ENCODE measurements at places on chromosomes 11 and 22.

- DNase-seq, result peak; percentile 66
Observed at GRCh38 chr22:22770280-22770871, 117.2 kb upstream of the IGLL5 start.

GRCh38 chr11:102384419-102385079 lies 37.5 kb downstream of the BIRC2 start:
- no peak for DNase-seq

- no peak for DNase-seq
Observed at GRCh38 chr22:33044112-33044511, 14.1 kb downstream of the SYN3 start.

DNA sequence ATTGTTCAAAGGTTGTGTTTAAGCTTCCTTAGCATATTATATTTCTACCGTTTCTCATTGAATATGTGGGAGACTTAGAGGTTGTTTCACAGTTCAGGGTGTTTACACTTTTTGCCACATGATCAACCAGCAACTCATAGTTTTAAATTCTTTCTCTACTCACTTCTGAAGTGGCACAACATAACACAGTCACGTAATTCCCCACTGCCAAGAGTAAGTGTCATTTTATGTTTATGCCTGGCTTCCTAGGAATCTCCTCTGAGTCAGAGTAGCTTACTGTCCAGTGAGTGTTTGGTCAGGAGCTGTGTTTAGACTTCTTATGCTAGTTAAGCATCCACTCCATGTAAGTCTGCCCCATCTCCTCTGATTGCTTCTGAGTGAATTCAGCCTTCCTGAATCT lies 520.8 kb upstream of the KIRREL3 start:
- DNase-seq, result no peak

DNA sequence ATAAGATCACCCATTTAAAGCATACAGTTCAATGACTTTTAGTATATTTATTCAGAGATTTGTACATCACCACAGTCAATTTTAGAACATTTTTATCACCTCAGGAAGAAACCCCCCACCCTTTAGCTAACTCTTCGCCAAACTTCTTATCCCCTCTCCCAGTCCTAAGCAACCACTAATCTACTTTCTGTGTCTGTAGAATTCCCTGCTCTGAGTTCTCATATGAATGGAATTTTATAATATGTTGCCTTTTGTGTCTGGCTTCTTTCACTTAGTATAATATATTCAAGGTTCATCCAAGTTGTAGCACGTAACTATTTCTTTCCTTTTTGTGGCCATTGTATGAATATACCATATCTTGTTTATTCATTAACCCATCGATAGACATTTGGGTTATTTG lies 3.6 kb downstream of the ANKRD13D start:
- no peak for DNase-seq

DNA sequence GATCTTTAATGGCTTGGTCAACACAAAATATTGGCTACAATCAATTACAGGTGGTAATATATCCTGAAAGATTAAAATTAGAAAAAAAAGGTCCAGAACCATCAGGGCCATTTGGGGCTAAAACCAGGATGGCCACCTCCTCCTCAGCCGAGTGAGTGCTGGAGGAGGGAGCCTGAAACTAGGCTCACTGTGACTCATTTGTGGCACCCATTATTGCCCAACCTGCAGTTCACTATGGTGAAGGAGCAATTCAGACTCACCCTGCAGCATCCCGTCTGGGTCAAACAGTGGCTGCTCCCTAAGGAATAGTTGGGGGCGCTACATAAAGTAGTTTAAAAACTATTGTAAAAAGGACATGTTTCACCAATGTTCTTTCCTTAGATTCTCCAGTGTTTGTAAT lies 60.7 kb downstream of the GLYATL1 start:
- DNase-seq, result no peak

DNA sequence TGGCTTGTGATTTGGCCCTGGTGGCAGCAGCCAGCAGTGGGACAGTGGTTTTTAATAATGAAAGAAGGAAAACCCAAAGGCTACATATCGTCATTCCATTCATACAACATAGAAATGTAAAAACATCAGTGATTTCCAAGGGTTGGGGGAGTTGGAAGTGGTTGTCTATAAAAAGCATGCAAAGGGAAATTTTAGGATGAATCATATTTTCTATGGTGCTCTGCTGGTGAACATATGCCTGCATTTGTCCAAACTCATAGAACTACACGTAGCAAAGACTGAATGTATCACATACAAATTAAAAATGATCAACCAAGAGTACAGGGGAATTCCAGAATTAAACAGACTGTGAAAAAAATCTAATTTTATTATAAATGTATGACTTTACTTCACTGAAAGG lies 11.1 kb downstream of the OR5B3 start:
- no peak for DNase-seq

- DNase-seq, result no peak
Observed at GRCh38 chr11:114195151-114195550, 101.0 kb upstream of the NNMT start.

- no peak for DNase-seq
Observed at GRCh38 chr11:45755281-45755859, 49.6 kb upstream of the SLC35C1 start.

DNA sequence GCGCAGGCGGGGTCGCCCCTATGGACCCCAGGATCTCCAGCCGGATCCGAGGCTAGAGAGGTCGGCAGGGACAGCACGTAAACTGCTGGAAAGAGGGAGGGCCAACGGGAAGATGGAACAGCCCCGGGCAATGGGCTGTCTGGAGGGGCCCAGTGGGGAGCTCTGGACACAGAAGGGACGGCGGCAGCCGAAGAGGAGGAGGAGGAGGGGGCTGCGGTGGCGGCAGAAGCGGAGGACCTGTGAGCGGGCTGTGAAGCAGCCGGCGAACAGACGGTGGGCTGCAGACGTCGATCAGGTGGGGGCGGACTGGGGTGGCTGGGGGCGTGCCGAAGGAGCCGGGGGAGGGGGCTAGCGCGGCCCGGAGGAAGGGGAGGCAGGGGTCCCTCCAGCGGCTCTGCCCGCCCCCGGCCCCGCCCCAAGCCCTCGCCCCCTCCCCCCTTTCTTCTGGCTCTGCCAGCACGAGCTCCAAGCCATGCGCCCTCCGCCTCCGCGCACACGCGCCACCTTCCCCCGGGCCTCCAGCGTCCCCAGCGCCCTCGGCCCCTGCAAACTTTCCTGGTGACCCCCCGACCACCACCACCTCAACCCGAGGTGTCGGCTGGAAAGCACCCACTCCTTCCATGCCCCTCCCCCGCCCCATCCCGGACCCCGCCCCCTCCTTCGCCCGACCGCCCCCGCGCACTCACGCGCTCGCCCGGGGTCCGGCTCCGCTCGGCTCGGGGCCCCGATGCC lies 432 bp downstream of the TNKS1BP1 start:
- peak; percentile 22 for DNase-seq

GRCh38 chr22:26656891-26657851 lies at the start of gene MIAT:
Gene MIAT, plus strand, starts transcription at chr22:26657588.
- DNase-seq, result peak; percentile 79

GRCh38 chr22:37996079-37996478 lies 11.7 kb upstream of the SOX10 start:
- DNase-seq, result no peak

- DNase-seq, result peak; percentile 72
Observed at GRCh38 chr22:44351685-44352377, 39.1 kb upstream of the SHISAL1 start.

GRCh38 chr11:92738276-92738675 lies 231.2 kb upstream of the MTNR1B start:
- no peak for DNase-seq

DNA sequence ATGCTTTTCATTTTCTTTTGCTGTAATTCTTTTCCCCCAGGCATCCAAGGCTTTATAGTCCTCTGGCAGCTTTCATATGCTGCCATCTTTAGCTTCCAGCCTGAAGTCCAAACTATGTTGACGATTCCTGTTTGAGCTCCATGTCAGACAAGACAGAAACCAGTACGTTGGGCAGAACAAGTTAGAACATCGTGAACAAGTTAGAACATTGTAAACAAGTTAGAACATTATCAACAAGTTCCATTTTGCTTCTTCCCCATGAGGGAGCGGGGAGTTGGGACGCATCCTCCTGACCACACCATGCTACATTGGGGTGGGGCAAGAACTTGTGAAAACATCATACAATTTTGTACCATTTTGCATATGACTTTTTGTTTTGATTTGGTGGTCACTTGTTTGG lies 23.9 kb downstream of the GLB1L2 start:
- DNase-seq, result no peak

- no peak for DNase-seq
Observed at GRCh38 chr11:113555071-113555619, 79.9 kb upstream of the DRD2 start.

DNA sequence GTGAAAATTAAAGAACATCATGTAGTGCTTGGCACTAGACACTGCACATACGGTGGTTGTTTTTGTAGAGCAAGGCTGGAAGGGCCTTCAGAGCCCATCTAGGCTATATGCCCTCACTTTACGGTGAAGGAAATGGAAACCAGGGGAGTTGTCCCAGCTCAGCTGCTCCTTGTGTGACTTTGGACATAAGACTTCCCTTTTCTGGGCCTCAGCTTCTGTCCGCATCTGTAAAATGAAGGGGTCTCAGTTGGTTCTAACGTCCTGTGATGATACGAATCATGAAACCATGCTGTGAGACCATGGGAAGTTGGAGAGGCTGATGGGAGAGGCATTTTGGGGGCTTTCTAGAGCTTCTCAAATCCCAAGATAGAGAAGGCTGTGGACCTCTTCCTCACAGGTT lies 4.7 kb downstream of the KCNE3 start:
- no peak for DNase-seq

GRCh38 chr11:18706330-18707243 lies 8.0 kb downstream of the TMEM86A start:
- DNase-seq, result peak; percentile 53

DNA sequence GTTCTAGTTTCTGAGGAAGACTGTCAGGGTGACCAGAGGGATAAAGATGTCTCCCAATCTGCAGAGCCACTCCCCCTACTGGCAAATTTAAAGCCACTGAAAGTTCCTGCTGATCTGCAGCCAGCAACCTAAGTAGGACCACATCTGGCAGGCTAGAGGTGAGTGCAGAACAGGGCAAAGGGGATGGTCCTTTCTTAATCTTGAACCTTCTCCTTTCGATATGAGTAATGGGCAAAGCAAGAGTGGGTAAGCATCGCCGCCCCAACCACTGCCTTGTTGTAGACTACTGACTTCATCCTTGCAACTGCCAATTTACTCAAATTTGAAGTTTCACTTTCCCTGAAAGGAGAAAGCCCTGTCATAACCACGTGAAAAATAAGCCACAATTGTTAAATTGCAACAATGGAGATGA lies 30.7 kb downstream of the SCUBE2 start:
- peak; percentile 84 for DNase-seq

GRCh38 chr11:75445315-75445953 lies 12.4 kb upstream of the KLHL35 start:
- peak; percentile 79 for DNase-seq

DNA sequence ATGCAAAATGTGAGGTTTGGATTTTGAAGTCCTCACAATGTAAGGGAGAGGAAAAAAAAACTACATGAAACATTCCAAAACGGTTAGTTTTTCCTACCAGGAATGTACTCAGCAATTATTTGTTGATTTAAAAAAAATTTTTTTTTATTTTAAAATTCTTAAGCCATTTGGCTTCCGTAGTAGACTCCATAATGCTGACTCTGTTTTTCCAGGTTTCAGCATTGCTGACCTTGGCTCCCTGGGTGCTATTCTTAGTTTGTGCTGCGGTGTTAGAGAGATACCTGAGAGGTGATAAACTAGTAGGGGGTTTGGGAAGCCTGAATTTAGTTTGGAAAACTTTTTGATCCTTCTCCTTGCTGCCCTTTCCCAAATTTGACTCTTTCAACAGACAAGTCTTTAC lies 10.6 kb downstream of the STT3A start:
- DNase-seq, result no peak

DNA sequence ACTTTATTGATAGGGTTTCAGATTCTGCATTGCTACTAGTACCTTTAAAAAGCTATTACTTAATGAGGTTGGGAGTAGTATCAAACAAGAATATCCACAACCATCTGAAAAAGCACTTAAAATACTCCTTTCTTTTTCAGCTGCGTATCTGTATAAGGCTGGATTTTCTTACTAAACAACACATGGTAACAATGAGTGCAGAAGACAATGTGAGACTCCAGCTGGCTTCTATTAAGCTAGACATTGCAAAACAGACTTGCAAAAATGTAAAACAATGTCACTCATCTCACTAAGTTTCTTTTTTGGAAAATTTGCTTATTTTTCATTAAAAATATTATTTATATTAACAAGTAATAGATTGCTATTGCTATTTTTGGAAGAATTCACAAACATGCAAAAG lies 132.6 kb downstream of the WNT11 start:
- no peak for DNase-seq

- DNase-seq, result no peak
Observed at GRCh38 chr11:134139303-134139872, 70.5 kb downstream of the JAM3 start.

DNA sequence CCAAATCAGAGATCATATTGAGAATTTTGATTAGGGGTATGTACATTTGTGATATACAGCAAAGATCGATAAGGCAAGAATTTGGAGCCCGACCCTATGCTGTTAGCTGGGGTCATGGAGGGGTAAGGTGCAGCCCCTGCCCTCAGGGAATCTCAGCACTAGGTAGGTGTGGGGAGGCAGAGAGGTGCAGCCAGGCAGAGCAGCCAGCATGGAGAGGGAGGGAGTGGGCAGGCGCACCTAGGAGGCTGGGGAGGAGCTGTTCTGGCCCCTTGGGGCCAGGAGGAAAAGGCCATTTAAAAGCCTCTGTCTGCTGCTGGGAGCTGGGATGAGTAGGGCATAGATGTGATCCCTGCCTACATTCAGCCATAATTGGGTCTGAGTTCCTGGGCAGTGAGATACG lies 293.0 kb downstream of the TBC1D22A start:
- DNase-seq, result no peak

- no peak for DNase-seq
Observed at GRCh38 chr11:80107415-80107814, 666.6 kb upstream of the TENM4 start.

GRCh38 chr11:111996129-111996528 lies 29.1 kb upstream of the DLAT start:
- no peak for DNase-seq

DNA sequence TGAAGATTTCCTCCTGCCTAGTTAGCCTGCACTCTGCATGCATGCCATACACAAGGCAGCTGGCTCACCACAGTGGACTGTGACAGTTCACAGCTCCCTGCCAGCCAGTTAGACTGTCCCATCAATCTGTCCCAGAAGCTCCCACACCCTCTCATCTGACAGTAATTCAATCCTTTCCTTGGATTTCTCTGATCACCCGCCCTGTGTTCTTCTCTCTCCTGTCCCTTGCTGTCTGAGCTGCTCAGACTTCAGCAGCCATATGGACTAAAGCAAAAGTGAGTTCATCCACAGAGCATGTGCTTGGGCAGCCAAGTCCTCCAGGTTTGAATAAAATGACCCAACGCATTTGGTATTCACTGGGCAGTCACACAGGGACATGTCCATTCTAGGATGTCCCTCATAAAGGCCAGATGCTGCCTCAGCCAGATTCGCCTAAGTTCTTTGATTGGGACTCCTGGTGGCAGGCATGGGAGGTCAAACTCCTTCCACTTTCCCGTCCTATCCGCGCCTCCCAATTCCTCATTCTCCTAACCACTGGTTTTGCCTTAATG lies 54.5 kb upstream of the ZBTB44 start:
- DNase-seq, result no peak

- no peak for DNase-seq
Observed at GRCh38 chr11:87425943-87426342, 388.2 kb downstream of the TMEM135 start.

GRCh38 chr11:121839781-121840180 lies 276.2 kb downstream of the BLID start:
- DNase-seq, result no peak
